ENCODE measurements at places on chromosomes 12 and 14. TPM values are rescaled to one million over a fixed set of nuclear protein-coding genes. Genes with fewer than 3 reads are reported as not detected.

- H3K27me3 ChIP-seq = peaks cover 15% of the 10 kb centered on the region
- peaks cover 73% of the 10 kb centered on the region for H3K36me3 ChIP-seq
- peak overlapping the region; percentile 54 for H3K4me3 ChIP-seq
- no peak overlapping the region for H3K27ac ChIP-seq
- H3K4me1 ChIP-seq = no peaks in the 10 kb centered on the region
- DNase-seq = no peak
Observed at GRCh38 chr12:133203344-133204263, 22.3 kb downstream of the ZNF268 start.

DNA sequence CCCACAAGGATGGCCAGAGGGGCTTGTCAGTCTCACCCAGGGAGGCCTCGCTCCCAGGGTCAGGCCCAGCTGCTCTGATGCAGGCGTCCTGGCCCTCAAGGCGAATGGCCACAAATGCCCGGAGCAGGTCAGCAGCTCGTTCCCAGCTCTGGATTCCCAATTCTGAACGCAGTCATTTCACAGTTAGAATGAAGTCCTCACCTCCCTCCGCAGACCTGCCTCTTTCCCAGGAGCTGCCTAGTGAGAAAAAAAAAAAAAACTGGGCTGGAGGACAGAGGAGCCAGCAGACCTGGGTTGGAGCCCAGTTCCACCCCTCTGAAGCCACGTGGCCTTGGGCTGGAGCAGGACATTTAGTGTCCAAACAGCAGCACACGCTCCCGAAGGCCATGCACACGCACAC, 62.2 kb upstream of the DIO3 start:
- H3K4me1 ChIP-seq = peaks cover 34% of the 10 kb centered on the region
- H3K36me3 ChIP-seq = no peaks in the 10 kb centered on the region
- DNase-seq = no peak
- no peak overlapping the region for H3K27ac ChIP-seq

DNA sequence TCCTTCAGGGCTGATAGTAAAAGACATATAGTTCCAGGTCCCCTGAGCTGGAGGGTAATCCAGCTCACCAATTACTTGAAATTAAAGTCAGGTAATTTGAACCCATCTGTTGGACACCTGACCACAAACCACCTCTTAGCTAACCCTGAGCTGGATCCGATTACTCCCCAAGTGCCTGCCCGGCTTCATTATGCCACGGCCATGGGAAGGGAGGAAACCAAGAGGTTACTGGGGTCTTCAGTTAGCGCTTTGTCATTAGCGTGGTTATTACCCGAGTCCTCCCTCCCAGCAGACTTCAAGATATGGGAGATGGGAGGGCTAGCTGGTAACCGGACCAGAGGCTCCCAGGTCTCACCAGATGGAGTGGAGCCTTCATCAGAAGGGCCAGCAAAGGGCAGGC, 1071.4 kb downstream of the BCL11B start:
- H3K27me3 ChIP-seq = peaks cover 2% of the 10 kb centered on the region
- no peak overlapping the region for H3K4me3 ChIP-seq
- no peaks in the 10 kb centered on the region for H3K36me3 ChIP-seq
- H3K4me1 ChIP-seq = peaks cover 13% of the 10 kb centered on the region

DNA sequence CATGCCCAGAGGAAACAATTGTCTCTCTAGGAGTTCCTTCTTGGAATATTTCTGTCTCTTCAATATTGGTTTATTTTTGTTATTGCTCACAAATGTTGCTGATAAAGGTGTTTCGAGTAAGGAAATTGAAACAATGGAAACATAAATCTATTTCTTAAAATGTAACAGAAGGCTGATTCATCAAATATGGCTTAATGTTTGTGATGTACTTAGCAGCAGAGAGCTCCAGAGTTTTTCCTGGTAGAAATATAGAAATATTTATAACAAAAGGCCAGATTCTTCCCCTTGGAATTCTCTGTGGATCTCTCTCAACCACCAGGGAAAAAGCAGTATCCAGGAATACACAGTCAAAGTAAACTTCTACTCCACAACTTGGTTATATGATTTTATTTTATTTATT, 149.2 kb upstream of the LRIG3 start:
- H3K27ac ChIP-seq = no peak overlapping the region
- H3K4me3 ChIP-seq = no peak overlapping the region
- DNase-seq = no peak
- no peaks in the 10 kb centered on the region for H3K36me3 ChIP-seq
- peaks cover 34% of the 10 kb centered on the region for H3K4me1 ChIP-seq
- no peaks in the 10 kb centered on the region for H3K27me3 ChIP-seq

DNA sequence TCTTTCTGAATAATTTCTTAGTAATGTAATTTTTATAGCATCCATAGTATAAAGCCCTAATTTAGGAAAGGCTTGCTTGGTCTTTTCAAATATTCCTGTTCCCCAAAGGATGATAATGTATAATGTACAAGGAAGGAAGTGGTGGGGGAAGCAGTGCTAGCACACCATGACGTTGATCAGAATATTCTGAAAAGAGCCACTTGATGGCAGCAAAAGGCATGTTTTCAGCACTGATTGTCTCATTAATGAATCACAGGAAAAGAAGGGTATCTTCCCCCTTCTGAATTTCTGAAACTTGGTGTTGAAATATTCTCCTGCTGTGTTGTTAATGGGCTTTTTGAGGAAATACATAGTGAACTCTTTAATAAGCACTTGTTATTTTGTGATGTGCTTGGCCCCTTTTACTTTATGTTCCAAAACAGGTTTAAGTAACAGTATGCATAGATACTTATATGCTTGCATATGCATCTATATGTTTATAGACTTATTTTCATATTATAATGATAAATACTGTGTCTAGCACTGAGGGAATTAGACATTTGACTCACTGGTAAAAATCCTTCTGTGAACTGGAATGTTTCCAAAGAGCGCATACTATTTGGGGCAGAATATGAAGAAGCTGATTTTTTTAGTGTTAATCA, 122.0 kb downstream of the TMEM117 start:
- no peaks in the 10 kb centered on the region for H3K36me3 ChIP-seq
- DNase-seq = peak; percentile 10
- H3K4me3 ChIP-seq = no peak overlapping the region
- no peak overlapping the region for H3K27ac ChIP-seq
- no peaks in the 10 kb centered on the region for H3K27me3 ChIP-seq

DNA sequence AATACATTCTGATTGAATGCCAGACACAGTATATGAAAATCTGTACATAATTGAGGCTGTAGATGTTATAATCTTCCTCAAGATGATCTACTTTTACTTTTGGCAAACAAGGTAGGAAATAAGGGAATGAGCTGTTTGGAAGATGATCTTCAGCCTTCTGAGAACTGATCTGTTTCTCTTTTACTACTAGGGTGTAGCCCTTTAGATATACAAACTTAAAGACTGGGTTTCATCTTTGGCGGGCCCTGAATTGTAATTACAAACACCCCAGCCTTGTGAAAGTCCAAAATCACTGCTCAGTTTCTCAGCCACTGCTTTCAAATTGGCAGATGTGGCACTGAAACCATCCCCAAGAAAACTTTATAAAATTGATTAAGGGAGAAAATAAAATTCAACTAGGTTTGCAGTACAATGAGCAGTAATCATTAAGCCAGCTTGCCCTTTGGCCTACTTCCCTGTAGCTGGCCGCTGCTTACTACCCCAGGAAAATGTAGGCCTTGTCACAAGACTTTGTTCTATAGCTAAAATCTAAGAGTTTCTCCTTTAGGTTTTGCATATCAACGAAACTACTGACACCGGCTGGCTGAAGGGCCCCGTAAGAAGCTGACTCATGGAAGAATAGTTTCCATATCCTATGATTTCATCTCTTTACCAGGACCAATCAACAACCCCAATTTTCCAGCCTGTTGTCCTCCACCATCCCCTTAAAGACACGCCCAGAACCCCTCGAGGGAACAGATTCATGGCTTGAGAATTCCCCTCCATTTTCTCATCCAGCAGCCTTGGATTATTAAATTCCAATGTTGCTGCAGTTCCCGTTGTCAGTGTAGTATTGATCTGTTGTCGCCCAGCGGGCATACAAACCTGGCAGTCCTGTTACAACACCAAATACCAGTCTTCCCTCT, 210.8 kb downstream of the PCNX1 start:
- H3K27ac ChIP-seq = peak overlapping the region; percentile 54
- H3K4me1 ChIP-seq = peaks cover 9% of the 10 kb centered on the region
- no peaks in the 10 kb centered on the region for H3K27me3 ChIP-seq

ITGB7 gene
- not detected for total RNA-seq

DNA sequence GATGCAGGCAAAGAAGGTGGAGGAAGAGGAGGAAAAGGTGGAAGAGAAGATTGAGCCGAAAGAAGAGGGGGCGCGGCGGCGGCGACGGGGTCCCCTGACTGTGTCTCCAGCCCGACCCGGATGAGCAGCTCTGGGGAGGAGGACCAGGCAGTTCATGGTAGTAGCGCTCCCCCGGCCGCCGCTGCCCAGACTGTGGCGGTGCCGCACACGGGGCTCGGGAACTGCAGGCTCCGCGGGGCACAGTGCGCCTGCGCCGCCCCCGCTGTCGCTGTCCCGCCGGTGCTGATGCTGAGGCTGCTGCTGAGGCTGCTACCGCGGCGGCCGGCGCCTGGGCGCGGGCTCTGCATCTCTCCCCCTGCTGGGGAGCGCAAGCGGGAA, at the start of gene KCNH5:
TSS of gene KCNH5 (minus strand) at position 225 of the 378 bp plus-strand sequence. CDS start 272 bp downstream, outside the sequence.
- peaks cover 49% of the 10 kb centered on the region for H3K27me3 ChIP-seq
- peak within 1 kb of the TSS; percentile 85 for H3K4me3 ChIP-seq
- peaks cover 17% of the 10 kb centered on the region for H3K4me1 ChIP-seq
- no peak for DNase-seq

DNA sequence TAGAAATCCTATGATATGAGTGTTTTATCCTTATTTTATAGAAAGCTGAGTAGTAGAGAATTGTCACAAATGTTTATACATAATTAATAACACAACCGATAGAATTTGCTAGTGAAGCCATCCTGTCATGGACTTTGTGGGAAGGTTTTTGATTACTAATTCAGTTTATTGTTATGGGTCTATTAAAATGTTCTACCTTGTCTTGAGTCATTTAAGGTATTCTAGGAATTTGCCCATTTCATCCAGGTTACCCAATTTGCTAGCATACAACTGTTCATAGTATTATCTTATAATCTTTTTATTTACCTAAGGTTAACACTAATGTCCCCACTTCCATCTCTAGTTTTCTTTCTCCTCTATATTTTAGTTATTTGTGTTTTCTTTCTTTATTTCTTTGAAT, 553.1 kb upstream of the ATXN7L3B start:
- no peaks in the 10 kb centered on the region for H3K4me1 ChIP-seq
- H3K27me3 ChIP-seq = no peaks in the 10 kb centered on the region
- H3K27ac ChIP-seq = no peak overlapping the region
- H3K4me3 ChIP-seq = no peak overlapping the region
- DNase-seq = no peak

GRCh38 chr12:30753233-30753632, 1.5 kb downstream of the CAPRIN2 start:
- peaks cover 41% of the 10 kb centered on the region for H3K4me1 ChIP-seq
- no peaks in the 10 kb centered on the region for H3K36me3 ChIP-seq
- H3K27ac ChIP-seq = no peak overlapping the region
- DNase-seq = peak; percentile 21

ASCL1 gene
- total RNA-seq = 5.1 TPM

TXNDC16 gene
- 11.1 TPM for total RNA-seq

AQP2 gene
- not detected for total RNA-seq

DNA sequence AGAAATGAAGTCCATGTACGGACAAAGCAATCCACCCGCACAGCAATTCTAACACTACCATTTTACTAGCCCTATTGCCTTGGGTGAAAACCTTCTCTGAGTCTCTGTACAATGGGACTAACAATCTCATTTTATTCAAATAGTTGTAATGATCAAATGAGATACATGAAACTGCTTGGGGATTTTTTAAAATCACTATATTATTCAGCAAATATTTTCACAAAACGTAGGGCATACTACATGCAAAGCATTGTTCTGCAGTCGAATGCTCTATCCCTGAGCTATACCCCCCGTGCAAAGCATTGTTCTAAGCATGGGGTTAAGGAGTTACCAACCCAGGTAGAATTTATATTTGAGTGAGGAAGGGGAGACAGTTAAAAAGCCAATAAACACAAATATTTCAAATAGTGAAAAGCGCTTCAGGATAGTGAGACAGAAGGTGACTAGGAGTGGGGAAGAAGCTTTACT, 554 bp upstream of the ATF7 start:
- H3K4me1 ChIP-seq = peaks cover 37% of the 10 kb centered on the region
- DNase-seq = no peak
- H3K27me3 ChIP-seq = no peaks in the 10 kb centered on the region
- H3K27ac ChIP-seq = peak overlapping the region; percentile 100

GRCh38 chr12:29517264-29517663, 19.8 kb upstream of the OVCH1 start:
- no peak for DNase-seq
- no peaks in the 10 kb centered on the region for H3K4me1 ChIP-seq
- H3K27me3 ChIP-seq = no peaks in the 10 kb centered on the region

RERG gene
- total RNA-seq = 0.61 TPM

GRCh38 chr12:18146363-18146762, 56.4 kb upstream of the RERGL start:
- no peaks in the 10 kb centered on the region for H3K36me3 ChIP-seq
- no peak overlapping the region for H3K4me3 ChIP-seq
- H3K27ac ChIP-seq = no peak overlapping the region

- no peak for DNase-seq
- H3K4me1 ChIP-seq = no peaks in the 10 kb centered on the region
- H3K27ac ChIP-seq = no peak overlapping the region
- no peaks in the 10 kb centered on the region for H3K36me3 ChIP-seq
- H3K4me3 ChIP-seq = no peak overlapping the region
Observed at GRCh38 chr14:75559451-75560222, 18.8 kb upstream of the FLVCR2 start.

GRCh38 chr14:105026033-105026785, 5.3 kb upstream of the CDCA4 start:
- H3K4me1 ChIP-seq = peaks cover 11% of the 10 kb centered on the region
- H3K36me3 ChIP-seq = no peaks in the 10 kb centered on the region
- no peak for DNase-seq
- H3K27ac ChIP-seq = no peak overlapping the region
- H3K4me3 ChIP-seq = no peak overlapping the region

- H3K4me1 ChIP-seq = peaks cover 6% of the 10 kb centered on the region
- H3K27ac ChIP-seq = no peak overlapping the region
Observed at GRCh38 chr12:122865268-122866231, 30.3 kb downstream of the HIP1R start.

DNA sequence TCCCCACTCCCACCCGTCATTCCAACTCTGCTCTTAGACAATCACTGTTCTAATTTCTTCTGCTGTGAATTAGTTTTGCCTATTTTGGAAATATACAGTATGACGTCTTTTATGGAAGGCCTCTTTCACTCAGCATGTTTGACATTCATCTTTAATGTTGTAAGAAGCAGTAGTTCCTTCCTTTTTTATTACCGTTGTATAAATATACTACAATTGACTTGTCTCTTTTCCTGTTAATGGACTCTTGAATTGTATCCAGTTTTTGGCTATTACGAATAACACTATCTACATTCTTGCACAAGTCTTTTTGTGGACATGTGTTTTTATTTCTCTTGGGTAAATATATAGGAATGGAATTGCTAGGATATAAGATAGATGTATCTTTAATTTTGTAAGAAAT, 4.9 kb upstream of the PMCH start:
- H3K36me3 ChIP-seq = peaks cover 36% of the 10 kb centered on the region
- H3K27me3 ChIP-seq = no peaks in the 10 kb centered on the region
- H3K27ac ChIP-seq = no peak overlapping the region
- H3K4me3 ChIP-seq = no peak overlapping the region

GRCh38 chr12:20270557-20270956, 97.8 kb upstream of the PDE3A start:
- DNase-seq = no peak

RD3L gene
- not detected for total RNA-seq

GRCh38 chr12:53399896-53400295, 19.9 kb downstream of the SP1 start:
- no peak overlapping the region for H3K27ac ChIP-seq
- no peak overlapping the region for H3K4me3 ChIP-seq
- no peaks in the 10 kb centered on the region for H3K27me3 ChIP-seq

Data from neural crest cell (in vitro differentiated cells).